ENCODE measurements at places on chromosomes 11 and 22.

DNA sequence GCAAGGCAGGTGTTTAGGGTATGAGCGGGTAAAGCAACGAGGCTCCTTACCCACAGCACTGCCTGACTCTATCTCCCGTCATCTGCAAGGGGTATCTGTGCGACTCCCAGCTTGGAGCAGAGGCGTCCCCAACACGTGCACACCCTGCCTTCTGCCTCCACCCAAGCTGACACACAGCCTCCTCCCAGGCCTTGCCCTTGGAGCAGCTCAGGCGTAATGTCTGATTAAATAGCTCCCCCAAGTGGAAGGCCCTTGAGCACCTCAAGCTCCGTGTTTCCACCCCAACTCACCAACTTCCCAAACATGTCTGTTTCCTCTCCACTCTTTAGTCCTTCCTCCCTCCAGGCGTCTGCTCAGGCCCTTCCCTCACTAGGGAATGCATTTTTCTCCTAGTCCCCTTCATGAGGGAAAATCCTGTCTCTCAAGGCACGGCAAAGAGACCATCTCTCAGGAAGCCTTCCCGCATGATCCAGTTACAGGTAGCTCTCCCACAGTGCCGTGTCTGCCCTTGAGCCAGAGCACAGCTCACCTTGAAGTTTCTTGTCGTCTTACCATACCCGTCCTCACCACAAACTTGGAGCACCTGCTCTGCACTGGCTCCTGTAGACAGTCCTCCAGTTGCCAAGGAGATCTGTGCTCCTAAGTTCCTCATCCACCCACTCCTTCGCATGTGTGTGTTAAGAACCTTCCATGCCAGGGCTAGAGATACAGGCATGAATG is 15.8 kb downstream of the CYB5R2 start:
- DNase-seq = peak; percentile 66

- no peak for DNase-seq
These were observed 25.8 kb downstream of the ACAT1 start for GRCh38 chr11:108147150-108147549.

- no peak for DNase-seq
These were observed 969.6 kb downstream of the BRD1 start for GRCh38 chr22:48858121-48858520.

- DNase-seq = no peak
These were observed 388.2 kb downstream of the TMEM135 start for GRCh38 chr11:87425943-87426342.

GRCh38 chr11:77654770-77655434 is 17.3 kb upstream of the CLNS1A start:
- no peak for DNase-seq

- no peak for DNase-seq
These were observed 8.6 kb upstream of the CERK start for GRCh38 chr22:46746620-46747019.

- no peak for DNase-seq
These were observed 8.5 kb downstream of the YPEL4 start for GRCh38 chr11:57641011-57641807.

DNA sequence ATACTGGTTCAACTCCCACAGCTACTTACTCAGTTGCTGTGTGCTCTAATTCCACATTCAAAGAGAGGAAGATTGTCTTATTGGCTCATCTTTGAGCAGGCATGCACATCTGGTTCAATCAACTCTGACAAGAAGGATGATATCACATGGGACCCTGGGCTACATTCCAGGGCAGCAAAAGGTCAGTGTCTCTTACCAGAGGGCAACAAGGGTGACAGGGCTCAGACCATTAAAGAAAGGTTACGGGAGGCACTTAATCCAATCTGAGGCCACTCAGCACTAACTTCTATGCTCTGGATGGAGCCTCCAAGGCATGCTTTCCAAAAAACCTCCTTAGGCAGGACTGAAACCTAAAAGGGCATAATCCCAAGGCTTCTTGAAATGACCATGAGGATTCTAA is 549.4 kb upstream of the API5 start:
- no peak for DNase-seq

DNA sequence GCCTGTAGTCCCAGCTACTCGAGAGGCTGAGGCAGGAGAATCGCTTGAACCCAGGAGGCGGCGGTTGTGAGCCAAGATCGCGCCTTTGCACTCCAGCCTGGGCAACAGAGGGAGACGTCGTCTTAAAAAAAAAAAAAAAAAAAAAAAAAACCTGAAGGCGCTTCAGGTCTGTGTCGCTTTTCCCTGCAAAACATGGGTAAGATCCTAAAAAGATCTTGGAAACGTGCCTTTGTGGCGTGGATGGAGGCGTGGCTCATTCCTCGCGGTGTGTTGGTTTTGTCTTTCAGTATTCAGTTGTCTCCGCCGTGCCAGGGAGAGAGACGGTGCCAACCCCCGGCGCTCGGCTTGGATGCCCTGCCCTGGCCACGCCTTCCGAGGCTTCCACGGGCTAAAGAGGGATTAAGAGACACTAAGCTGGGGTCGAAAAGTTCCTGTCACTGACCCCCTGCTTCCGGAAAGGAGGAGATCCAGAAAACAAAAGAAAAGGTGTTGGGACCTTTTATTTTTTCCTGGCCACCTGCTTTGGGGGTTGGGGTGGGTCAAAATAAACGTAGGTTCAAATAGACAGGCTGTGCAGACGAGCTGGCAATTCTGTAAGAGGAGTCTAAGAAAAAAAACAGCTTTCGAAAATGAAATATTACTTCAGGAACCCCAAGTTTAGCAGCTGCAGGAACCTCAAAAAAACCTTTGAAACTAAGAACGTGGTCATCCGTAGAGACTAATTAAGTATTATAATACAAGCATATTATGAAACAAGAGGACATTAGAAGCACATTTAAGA is 1.1 kb upstream of the SLC35F2 start:
- DNase-seq = no peak

- no peak for DNase-seq
These were observed 258 bp downstream of the CFAP68 start for GRCh38 chr11:111879637-111879960.

DNA sequence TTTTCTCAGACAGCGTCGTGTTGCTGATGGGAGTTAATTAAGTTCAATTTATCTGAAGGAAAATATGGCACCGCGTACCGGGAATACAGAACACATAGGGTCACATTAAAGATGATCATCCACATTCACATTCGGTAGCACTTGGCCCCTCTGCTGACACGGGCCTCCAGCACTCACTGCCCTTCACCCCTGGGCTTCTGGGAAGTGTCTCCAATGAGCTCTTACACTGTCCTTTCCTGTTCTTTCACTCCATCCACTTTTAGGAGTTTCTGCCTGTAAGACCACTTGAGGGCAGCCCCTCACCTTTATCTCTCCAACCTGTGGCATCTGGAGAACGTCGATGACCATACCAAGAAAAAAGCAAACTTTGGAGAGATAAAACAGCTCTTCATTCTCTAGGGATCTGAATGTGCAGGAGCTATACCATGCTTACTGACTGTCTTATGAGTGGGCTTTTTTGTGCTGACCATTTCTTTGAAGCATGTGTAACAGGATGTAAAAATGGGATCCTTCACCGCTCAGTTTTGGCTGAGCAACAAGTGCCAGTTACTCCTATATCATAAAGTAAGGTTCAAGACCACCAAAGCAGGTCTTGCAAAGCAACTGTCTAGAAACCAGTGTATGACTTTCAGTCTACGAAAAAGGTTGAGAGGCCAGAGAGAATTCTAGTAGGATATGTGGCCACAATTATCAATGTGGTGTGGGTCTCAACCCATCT is 1.1 kb upstream of the SERGEF start:
- no peak for DNase-seq

DNA sequence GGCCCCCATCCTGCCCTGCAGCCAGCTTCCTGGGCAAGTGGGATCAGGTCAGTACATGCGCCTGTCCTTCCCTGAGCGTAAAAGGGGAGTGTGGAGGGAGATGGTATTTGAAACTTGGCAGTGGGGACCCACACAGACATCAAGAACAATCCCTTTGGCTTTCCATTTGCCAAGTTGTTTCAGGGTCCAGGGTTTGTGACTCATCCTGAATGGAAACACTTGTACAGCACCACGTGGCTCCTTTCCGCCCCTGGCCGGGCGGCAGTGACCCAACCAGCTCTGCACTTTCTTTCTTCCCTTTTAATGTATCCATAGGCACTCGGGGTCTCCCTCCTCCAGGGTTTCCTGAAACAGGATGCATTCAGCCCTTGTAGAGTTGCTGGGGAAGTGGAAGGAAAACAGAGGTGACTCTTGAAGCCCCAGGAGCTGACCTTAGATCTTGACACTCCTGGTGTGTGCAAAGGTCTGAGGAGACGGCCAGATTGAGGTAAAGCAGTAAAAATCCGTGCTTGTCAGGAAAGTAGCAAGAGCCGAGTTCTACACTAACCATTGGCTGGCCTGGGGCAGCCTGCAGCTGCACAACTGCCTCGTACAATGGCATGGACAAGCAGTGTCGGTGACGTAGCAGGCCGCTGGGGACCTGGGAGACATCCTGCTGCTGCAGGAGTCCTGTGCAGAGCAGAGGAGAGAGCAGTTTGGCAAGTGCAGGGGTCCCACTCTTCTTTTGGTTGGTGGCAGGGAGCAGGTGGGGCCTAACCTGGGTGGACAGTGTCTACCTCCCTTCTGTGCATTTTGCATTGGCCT is 189.8 kb downstream of the SNX19 start:
- no peak for DNase-seq

GRCh38 chr22:25992331-25992730 is 176.9 kb upstream of the SEZ6L start:
- no peak for DNase-seq

DNA sequence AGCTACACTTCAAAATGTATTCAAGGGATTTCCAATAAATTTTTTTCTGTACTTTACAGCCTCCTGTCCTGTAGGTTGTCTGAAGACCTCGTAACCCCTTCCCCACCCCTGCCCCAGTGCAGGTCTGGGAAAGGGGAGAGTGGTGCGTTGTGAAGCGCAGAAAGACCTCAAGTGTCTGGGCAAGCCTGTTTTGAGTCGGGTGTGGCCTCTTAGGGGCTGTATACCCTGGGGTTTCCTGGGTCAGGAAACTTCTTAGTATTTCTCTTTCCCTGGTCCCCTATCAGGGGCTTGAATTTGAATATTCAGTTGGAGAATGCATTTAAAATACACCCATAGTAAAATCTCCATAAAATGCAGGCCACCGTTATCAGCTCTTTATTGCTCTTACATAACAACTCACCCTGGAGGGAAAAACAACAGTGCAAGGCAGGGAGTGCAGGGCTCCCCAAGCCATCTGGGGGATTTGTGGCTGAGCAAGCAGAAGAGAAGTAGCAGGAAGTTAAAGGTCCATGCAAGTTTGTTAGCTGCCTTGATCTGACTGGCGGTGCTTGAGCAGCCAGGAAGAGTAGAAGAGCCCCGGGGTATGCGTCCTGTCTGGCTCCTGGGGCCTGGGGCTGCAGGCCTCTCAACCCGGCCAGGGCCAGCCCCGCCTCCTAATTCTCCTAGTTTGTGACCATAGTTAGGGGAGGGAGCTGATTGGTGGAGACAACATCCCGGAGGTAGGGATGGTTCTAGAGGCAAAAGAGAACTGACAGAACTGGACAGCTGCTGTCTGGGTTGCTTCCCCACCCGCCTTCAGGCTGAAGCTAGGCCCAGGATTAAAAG is 25.7 kb downstream of the ARHGAP1 start:
- DNase-seq = no peak

GRCh38 chr11:2789791-2790567 is 90.2 kb upstream of the KCNQ1OT1 start:
- DNase-seq = no peak

DNA sequence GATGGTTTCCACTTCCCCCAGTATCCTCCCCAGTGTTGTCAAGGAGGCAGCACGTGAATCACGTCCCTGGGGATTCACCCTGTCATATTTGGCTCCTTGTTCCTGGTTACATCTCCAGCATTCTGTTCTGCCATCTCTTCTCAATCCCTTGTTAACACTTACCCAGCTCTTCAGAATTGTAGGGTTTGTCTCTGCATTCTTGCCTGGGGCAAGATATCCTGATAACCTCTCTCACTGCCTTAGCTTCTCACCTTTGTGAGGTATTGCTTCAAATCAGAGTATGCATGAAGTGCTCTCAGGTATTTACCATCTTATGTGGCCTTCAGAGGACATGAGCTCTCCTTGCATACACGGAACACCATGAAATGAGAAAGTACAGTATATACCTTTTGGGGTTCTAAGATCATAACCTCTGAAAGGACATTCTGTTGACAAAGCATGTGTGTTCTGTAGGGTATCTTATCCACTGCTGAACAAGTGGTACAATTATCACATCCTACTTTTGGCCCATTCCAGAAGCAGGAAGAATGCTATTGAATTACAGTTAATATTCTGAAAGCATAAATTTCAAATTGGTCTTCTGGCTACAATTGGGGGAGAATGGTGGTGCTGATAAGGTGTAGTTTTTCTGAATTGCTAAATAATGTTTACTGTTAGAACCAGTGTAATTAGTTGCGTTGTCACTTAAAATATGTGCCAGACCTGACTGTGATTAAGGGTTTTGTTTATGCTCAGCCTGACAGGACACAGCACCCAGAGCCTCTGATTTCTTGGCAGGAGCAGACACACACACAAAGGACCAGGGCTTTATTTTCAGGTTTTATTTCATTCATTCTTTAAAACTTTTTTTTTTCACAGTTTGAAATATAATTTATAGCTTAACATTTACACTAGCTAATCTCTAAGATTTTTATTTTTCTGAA is 32.7 kb downstream of the VSTM5 start:
- DNase-seq = no peak

DNA sequence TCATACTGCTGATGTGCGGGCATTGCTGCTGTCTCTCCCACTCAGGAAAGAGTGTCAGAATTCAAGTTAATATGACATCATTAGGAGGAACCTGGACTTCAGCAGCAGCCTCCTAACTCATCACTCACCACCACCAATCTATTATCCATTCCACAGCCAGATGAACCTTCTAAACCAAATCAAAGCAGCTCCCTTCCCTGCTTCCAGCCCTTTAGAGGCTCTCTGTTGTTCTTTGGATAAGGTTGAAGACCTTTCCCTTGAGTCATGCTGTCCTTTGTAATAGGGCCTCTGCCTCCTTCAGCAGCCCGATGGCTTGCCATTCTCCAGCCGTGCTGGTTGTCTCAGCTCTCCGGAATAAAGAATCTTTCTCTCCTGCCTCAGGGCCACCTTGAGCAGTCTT is 301.3 kb downstream of the DDX10 start:
- DNase-seq = no peak

GRCh38 chr22:43090130-43090789 is 1.1 kb upstream of the TTLL1 start:
- peak; percentile 27 for DNase-seq
